ENCODE measurements at places on chromosomes 4 and X.

DNA sequence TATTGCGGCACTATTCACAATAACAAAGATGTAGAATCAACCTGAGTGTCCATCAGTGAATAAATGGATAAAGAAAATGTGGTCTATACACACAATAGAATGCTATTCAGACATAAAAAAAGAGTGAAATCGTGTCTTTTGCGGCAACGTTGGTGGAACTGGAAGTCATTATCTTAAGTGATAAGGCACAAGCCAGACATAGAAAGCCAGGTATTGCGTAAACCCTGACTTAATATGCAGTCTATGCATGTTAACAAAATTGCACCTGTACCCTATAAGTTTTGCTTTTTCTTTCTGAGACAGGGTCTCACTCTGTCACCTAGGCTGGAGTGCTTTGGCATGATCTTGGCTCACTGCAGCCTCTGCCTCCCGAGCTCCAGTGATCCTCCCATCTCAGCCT lies 28.6 kb downstream of the KIAA0232 start:
- no peak for DNase-seq

DNA sequence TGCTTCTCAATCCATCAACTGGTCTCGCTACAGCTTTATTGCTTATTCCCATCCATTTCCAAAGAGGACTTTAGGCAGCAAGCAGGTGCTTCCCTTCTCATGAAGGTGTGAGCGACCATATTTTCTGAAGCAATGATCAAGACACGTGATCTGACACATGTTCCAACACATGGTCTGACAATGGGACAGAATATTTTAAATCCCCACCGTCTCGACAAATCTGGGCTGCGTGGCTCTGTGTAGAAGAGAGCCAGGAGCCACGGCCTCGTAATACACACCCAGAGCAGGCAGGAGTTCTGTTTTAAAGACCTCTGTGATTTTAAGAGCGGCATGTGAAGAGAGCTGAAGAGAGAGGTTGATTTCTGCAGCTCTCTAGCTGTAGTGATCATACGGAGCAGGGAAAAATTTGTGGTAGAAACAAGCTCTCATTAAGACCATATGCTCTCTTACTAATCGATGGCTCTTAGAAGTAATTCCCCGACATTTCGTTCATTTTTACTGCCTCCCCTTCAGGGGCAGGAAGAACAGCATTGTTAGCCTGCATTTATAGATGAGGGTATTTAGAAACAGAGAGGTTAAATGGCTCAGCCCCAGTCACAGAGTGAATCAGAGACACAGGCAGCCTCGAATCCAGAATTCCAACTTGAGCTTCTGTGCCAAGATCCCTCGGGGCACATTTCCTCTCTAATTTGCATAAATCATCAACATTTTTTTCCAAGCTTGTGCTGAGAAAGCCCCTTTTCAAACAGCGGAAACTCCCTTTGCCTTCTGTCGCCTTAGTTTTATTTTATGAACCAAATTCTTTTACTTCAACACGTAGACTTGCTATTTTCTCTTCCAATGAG lies 91.0 kb upstream of the BCOR start:
- no peak for DNase-seq

- DNase-seq: no peak
Measured at GRCh38 chr4:56787380-56787779, 34.1 kb downstream of the SPINK2 start.

- DNase-seq: no peak
Measured at GRCh38 chr4:80911458-80911857, 119.0 kb upstream of the BMP3 start.

DNA sequence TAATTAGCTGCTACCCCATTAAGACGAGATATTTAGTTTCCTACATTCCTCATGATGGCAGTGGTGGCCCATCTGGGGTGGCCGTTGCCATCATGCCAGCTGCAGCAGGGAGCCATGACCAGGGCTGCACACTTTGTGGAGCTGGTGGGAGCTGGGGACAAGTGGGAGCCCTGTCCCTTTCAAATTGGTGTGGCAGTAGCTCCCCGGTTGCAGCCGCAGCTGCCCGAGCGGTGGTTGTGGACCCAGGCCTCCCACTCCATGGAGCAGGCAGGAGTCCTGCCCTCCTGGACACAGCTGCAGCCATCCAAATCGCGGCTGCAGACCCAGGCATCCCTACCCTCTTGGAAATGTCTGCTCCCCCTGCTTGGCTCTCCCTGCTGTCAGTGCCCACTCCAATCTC lies 9.3 kb upstream of the SYTL5 start:
- no peak for DNase-seq

- DNase-seq: no peak
Measured at GRCh38 chr4:55571806-55572205, 20.2 kb downstream of the PDCL2 start.

DNA sequence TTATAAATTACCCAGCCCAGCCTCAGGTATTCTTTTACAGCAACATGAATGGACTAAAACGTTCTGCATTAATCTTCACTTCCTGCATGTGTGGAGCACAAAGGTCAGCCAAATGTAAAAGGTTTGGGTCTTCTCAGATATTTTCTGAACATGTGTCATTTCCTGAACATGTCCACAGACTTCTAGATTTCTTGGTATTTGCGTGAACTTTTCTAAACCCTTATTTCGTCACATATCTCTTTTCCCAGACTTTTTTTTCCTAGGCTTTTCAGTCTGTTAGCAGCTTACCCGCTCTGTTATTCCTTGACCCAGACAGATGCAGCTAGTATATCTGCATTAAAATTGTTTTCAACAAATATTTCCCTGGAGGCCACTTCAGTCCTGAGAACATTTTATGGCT lies 57.3 kb upstream of the USP51 start:
- no peak for DNase-seq

- DNase-seq: no peak
Measured at GRCh38 chrX:69088171-69088938, 76.9 kb downstream of the PJA1 start.

DNA sequence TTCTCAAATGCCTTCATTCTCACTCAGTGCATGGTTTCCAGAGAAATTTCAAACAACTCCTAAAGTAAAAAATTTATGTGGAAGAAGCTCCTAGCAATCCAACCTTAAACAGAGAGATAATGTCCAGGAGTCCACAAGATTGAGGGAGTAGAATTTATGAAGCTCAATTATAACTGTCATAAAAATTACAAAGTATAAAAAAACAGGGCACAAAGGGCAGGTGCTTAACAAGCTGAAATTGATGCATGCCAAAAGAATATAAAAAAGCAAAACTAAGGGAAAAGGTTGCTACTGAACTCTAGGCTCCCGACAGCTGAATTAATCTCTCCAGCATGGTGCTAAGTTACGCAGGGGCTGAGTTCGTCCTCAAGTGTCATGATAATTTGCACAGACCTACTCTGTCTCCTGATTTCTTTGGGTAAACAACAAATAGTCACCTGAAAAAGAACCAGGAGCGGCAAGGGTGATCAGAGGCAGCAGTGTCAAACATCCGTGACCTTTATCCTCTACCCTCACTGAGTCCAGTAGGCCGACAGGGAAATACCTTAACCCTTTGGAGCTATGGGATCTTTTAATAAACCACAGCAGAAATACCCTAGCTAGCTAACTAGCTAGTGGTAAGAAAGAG lies 47.2 kb upstream of the RELL1 start:
- DNase-seq: no peak

DNA sequence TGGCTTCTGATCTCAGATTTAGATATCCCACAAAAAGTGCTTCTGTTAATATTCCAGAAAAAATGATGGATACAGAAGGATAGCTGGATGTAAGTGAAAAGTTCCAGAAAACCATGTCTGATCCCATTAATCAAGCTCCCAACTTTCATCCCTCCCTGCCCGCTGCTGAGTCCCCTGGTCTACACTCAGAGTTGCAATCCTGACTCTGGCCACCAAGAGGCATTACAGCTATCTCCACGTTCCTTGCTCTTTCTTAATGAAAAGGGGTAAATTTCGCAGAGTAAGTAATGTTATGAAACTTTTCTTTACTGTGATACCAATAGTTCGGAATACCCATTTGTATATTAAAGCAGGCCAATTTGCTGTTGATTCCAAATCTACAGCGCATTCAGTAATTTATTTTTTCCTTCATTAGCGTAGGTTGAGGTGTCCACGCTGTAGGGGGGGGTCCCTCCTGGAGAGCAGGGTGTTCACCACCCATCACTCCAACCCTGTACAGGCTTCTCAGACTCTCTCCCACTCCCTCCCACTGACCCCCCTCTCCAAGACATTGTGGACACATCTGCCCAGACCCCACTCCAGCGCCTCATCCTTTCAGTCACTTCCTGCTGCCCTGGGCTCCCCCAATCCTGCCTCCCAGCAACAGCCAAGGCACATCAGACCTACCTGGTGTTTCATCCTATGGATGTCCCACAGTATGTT lies 55.1 kb downstream of the RAB40A start:
- no peak for DNase-seq

DNA sequence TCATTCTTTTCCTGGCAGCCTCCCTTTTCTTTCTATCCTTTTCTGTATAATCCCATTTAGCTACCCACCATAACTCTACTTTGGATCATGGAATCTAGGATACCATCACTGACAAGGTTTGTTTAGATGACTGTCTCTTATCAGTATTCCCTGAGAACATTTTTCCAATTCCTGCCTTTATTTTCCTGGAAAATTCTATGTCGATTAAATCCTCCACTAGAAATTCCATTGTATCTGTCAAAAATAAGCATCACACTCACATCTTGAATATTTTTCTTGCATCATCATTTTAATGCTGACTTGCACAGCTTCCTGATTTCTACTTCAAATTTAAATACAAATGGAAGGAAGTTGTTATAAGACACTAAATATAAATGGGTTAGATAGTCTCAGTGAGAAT lies 20.2 kb downstream of the TRIM2 start:
- DNase-seq: no peak

- DNase-seq: no peak
Measured at GRCh38 chr4:128876200-128876599, 66.7 kb downstream of the JADE1 start.

- DNase-seq: no peak
Measured at GRCh38 chr4:75634281-75634680, 4.0 kb upstream of the CDKL2 start.

DNA sequence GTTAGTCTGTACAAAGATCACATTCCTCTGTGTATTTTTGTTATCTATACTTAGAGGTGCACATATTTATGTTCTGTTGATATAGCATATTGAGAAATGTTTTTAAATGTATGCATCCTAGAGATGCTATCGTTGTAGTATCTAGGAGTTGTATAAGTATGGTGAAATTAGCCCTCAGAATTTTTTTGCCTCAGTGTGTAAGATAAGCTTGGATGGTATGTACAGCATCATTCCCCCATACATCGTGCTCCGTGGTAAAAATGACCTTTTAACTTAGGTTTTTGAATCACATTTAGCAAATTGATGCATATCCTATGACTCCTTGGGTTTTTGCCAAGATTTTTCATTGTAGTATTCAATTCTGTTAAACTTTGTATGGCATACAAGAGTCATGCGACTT lies 113.5 kb downstream of the RPA4 start:
- DNase-seq: no peak

DNA sequence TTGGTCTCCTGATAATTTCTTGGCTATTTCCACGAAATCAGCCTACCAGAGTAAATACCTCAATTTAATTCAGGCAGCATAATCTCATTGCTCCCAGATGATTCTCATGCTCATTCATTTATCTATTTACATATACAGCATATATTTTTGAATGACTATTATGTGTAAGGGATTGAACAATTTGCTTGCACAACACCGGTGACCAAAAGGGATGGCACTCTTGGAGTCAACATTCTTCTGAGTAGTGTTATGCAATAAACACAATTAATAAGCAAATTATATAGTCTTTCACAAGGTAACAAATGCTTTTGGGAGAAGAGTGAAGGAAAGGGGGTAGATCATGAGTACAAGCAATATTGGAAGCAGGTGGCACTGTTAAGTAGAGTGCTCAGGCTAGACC lies 1015.3 kb downstream of the ARAP2 start:
- DNase-seq: no peak

DNA sequence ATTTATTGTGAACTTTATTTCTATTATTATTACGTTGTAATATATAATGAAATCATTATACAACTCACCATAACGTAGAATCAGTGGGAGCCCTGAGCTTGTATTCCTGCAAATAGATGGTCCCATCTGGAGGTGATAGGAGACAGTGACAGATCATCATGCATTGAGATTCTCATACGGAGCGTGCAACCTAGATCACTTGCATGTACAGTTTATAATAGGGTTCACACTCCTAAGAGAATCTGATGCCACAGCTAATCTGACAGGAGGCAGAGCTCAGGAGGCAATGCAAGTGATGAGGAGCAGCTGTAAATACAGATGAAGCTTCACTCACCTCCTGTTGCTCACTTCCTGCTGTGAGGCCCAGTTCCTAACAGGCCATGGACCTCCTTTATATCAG lies 2170.2 kb downstream of the PCDH7 start:
- no peak for DNase-seq

- DNase-seq: no peak
Measured at GRCh38 chr4:119286377-119287002, 35.4 kb downstream of the FABP2 start.

DNA sequence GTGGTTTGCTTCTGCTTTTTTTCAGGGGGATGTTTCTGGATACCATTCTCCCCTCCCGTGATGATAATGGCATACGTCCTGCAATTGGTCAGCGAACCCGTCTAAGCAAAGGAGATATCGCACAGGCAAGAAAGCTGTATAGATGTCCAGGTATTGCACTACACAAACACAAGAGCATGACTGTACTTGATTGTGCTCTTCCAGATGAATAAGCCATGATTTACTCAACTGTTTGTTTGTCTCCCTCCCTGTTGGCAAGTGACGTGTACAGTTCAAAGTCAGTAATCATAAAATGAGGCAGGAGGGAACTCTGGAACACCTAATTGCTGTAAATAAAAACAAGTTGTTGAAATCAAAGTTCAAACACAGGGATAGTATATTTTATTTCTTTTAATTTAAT lies 141.4 kb downstream of the TLL1 start:
- no peak for DNase-seq

DNA sequence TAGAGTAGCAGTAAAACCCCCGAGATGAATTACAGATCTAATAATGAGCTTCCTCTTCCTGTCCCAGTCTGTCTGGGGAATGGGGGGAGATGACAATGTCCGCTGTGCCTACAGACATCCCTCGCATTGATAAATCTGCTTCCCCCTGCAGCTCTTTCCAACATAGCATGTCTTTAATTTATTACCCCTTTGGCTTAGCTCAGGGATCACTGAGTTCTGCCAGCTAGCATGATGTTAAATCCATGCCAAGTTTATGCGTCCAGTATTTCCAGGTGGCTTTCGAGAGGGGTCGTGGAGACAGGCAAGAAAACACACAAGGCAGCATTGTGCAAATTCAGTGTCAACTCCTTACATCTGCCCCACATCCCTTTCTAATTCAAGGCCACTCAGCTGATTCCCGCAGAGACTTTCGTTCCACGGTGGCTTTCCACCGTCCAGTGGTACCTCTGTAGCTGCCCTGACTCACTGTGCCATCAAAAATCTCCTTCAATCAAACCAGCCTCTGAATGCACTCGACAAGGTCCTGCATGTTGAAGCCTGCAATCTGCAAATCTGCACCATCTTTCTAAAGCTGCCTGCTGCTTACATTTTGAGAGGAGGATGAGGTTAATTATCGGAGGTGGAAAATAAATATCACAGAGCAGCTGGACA lies 75.1 kb downstream of the MXRA5 start:
- no peak for DNase-seq
